ENCODE measurements at places on chromosomes 4 and X.

- no peak for DNase-seq
These were observed 25.8 kb downstream of the SLC7A11 start for GRCh38 chr4:138216272-138216867.

- no peak for DNase-seq
These were observed 862.2 kb downstream of the TRIML1 start for GRCh38 chr4:189001283-189001970.

GRCh38 chr4:75919920-75920319, 17.7 kb upstream of the PPEF2 start:
- DNase-seq, result no peak

- DNase-seq, result no peak
These were observed 177.4 kb upstream of the MAMLD1 start for GRCh38 chrX:150185766-150186165.

- no peak for DNase-seq
These were observed 48.1 kb downstream of the RHOXF2B start for GRCh38 chrX:120029354-120029753.

GRCh38 chr4:150010525-150011126, 67.6 kb upstream of the DCLK2 start:
- peak; percentile 56 for DNase-seq

GRCh38 chrX:107563824-107564223, 64.5 kb upstream of the PRPS1 start:
- no peak for DNase-seq

DNA sequence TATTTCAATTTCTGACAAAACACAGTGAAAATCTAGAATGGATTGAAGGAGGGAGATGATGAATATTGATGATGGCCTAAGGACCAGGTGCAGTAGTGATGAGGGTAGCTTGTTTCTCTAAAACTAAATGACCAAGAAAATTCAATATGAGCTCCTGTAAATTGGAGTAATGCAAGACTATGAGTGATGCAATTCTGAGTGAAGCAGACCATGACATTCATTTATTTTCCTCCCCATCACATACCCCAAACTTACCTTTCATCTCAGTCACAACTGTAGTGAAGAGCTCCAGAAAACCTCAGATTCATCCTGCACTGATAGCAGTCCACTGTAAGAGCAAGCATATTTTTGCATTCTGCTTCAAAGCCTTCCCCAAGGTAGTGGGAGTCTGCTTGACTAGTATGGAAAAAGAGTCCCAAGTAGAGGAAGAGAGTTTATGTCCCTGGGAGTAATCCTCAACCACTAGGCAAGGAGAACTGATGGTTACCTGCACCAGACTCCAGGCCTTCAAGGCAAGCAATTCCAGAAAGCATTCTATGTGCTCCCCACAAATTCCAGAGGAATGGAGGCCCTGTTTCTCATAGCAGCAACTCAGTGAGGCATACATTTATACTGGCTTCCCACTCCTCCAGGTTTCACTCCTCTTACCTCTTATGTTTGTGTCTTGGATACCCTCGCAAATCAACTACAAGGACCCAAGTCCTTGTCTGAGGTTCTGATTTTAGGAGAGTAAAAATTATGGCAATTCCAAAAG, 47.2 kb downstream of the CXCL1 start:
- DNase-seq, result no peak

DNA sequence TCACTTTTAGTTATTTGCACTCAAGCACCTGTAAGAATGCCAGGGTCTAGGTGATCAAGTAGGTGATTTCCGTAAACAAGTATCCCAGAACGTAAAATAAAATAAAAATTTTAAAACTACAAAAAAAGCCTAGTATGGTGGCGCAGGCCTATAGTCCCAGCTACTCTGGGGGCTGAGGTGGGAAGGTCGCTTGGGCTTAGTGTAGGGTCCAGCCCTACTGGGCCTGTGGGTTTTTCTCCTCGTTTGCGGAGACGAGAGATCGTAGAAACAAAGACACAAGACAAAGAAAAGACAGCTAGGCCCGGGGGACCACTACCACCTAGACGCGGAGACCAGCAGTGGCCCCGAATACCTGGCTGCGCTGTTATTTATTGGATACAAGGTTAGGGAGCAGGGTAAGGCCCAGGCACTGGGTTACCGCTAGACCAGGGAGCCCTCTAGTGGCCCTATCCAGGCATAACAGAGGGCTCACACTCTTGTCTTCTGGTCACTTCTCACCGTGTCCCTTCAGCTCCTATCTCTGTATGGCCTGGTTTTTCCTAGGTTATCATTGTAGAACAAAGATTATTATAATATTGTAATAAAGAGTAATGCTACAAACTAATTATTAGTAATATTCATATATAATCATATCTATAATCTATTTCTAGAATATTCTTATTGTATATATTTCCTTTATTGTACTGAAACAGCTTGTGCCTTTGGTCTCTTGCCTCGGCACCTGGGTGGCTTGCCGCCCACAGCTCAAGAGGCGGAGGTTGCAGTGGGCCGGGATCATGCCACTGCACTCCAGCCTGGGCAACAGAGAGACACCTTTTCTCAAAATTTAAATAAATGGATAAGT, 38.4 kb downstream of the SAGE1 start:
- DNase-seq, result peak; percentile 49

- DNase-seq, result peak; percentile 58
These were observed 2.1 kb downstream of the LEF1 start for GRCh38 chr4:108166441-108167315.

- peak; percentile 7 for DNase-seq
These were observed 791.9 kb downstream of the FAT4 start for GRCh38 chr4:126106658-126107057.

DNA sequence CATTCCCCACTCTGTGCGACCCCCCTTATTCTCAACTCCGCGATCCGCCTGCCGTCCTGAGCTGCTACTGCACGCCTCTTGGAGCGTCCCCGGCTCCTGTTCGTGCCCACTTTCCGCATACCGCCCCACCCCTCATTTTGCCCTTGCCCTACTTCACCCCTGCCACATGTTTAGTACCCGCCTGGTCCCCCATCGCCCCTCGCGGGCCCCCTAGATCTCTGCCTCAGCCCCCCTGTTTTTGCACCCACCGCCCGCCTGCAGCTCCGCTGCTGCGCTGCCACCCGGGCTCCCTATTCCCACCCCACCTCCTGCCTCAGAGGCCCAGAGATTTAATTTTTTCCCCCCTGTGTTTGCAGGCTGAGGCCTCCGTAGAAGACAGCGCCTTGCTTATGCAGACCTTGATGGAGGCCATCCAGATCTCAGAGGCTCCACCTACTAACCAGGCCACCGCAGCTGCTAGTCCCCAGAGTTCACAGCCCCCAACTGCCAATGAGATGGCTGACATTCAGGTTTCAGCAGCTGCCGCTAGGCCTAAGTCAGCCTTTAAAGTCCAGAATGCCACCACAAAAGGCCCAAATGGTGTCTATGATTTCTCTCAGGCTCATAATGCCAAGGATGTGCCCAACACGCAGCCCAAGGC, 1.4 kb downstream of the MAGED1 start:
- DNase-seq, result peak; percentile 12

DNA sequence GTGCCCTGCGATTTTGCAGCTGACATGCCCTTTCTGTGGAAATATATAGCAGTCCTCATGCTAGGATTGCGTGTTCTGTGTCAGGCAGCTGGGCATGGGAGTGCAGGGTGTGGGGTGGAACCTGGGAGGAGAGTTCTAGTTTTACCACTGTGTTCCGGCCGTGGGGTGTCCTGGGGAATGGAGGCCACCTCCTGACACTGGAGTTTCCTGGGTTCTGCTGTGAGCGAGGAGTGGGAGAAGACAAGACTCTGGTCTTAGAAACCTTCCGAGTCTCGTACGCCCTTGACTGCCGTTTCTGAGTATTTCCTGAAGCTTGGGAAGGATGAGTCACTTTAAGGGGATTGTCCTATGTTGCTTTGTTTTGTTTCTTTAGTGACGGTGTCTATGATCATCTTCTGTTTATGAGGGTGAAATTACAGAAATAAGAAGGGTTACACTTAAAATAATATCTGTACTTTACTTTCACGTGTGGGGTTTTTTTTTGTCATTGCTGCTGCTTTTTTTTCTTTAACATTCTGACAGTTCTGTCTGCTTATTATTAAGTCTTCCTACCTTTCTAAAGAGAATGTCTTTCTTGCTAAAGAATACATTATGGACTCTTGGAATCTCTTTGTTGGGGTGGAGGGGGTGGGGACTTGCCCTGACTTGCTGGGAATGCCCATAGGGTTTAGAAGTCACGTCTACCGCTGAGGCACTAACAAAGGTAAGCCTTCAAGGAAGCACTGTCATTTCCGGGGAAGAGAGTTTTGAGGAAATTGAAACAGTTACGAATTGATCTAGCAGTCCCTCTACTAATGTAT, 19.1 kb downstream of the CD99 start:
- DNase-seq, result no peak

DNA sequence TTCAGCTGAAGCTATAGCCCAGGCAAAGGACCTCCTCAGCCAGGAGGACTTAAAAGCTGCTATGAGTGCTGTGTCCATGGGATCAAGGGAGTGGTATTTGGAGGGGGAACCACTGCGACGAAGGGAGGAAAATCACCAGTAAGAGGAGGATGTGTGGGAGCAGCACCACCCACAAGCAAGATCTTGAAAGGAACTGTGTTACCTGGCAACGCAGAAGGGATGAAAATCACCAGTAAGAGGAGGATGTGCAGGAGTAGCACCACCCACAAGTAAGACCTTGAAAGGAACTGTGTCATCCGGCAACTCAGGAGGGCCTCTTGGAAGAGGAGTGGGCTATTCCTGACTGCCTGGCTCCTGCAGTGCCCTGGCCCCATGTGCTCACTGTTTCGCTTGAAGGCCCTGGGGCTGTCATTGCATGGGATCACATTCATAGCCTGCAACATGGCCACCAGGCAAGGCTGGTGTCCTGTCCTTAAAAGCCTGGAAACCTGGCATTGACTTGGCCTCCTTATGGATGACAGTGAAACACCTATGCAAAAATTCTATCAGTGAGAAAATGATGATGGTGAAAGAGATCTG, 48.3 kb downstream of the TRMT44 start:
- no peak for DNase-seq

- DNase-seq, result no peak
These were observed 335.8 kb upstream of the F9 start for GRCh38 chrX:139194571-139195280.

GRCh38 chrX:3820167-3820566, 106.7 kb upstream of the PRKX start:
- DNase-seq, result no peak

- DNase-seq, result no peak
These were observed 97.0 kb upstream of the LNX1 start for GRCh38 chr4:53688186-53688790.

DNA sequence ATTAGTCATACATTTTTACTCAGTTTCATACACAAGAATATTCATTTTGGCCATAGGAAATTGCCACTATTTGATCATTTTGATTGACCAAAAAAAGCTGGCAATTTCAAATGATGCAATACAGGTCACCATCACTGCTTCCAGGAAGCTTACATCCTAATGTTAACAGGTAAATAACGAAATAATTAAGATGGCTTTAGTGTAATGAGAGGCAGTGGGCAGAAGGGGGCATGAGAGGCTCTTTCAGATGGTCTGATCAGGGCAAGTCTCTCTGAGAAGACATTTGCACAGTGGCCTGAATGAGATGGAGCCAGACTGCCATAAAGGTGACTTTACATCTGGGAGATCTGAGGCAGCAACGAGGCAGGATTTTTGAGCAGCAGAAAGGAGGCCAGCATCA, 170.7 kb downstream of the SLIT2 start:
- DNase-seq, result peak; percentile 43

DNA sequence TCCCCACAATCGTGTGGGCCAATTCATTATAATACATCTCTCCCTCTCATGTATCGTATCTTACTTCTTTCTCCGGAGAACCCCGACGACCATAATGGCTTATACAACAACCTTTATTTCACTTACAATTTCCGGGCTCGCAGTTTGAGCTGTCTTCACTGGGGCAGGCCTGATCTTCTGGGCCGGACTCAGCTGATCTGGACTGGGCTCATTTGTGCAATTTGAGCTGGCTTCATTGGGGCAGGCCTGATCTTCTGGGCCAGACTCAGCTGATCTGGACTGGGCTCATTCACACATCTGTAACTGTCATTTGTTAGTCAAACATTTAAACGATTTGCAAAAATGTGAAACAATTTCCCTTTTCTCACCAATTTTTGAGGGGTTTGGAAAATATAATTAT, 171.5 kb upstream of the FRG1 start:
- no peak for DNase-seq

DNA sequence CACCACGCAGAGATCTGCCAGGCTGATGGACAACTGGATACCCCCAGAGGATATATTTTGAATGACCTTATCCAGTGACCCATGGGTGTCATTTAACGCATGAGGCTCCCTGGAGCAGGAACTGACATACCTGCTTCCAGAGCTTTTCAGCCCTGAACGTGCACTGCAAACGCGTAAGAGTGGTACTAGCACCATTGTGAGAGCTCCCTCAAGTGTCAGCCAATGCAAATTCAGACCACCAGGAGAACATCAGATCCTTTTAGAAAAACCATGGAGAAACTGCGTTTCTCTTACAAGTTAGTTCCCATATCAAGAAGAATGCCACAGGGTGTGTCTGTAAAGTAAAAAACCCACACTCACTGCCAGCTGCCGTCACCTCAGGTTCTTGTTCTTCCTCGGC, 7.3 kb downstream of the TREX2 start:
- peak; percentile 60 for DNase-seq

DNA sequence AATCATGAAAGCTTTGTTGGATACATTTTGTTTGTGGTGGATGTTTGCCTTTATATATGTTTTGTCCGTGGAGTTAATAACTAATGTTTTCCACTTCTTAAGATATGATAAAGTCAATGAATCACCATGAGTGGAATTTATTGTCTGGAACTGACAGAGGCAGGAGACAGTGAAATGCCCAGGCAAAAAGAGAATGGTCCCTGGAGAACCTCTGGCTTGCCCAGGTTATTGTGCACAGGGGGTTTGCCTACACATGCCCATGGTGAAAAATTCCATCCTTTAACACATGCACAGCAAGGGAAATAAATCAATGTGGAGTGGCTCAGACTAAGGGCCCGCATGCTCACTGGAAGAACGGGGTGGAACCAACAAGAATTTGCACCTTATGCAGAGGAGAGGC, 964.3 kb upstream of the GRIA3 start:
- no peak for DNase-seq

GRCh38 chrX:131977619-131978018, 45.5 kb upstream of the STK26 start:
- no peak for DNase-seq

DNA sequence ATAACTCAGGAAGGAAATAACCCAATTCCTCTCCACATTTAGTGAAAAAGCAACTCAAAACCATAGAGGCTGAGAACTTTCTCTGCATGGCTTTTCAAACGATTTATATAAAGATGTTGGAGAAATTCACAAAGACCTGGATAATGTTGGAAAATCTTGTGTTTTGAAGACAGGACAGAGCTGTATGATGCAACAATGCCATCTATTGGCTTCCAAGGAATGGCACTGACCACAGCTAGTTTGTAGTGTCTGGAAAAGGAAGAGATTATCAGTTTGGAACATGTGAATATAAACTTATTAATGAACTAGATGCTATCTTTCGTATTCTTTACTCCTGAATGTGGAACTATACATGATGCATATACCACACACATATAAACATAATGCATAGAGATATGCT, 503.6 kb downstream of the IL1RAPL1 start:
- DNase-seq, result no peak

- DNase-seq, result no peak
These were observed 47.4 kb upstream of the APOOL start for GRCh38 chrX:84956304-84956703.
